Fibroblast of skin of back (primary cell): ENCODE measurements at places on chromosomes 16 and 17.

DNA sequence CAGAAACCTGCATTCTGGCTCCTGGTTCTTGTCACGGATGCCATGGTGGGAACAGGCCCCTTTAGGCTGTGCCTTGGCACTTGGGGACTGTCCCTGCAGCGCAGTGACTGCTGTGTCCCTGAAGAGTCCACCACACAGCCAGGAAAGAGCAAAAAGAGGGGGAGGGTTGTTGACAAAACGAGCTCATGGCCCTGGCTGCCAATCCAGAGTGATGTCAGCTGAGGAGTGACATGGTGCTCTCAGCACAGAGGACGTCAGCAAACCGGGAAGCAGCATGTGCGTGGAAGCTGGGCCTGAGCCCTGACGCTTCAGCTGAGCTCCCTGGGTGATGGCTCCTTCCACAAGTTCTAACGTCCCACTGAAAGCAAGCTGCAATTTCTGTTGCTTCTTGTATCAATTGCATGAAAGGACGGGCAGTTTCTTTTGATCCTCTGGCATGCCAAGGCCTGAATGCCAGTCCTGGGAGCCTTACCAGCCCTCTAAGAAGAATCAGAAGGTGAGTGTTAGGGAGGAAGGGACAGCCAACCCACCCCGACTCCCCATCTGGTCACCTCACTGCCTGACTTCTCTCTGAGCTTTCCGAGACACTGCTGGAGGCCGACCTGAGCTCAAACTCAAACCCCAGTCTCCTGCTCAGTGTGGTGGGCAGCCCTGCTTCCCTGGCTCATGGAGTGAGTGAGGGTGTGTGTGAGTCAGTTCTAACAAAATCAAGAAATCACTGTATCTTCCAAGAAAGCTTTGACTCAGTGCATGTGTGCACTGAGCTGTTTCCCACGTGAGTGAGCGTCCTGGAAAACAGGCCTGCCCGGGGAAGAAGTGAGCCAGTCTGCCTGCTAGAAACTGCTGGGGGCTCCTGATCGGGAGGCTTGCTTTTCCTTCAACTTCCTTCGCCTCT, 14.7 kb upstream of the WNT3 start:
- peak; percentile 51 for DNase-seq

- no peak for DNase-seq
Measured at GRCh38 chr17:31573861-31574260, 182.4 kb downstream of the RAB11FIP4 start.

DNA sequence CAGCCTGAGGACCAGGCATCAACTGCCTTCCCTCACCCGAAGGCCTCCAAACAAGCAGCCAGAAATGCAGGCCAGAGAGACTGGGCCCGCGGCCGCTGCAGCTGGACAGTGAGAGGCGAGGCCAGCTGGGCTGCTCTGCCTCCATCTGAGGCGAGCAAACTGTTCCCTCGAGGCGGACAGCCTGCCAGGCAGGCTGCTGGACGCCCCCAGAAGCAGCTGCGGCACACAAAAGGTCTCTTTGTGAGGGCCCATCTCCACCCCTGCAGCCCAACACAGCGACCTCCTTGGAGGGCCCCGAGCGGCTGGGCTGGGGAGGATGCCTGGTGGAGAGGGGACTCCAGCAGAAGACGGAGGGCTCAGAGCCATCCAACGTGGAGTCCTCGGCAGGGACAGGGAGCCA, 4.7 kb downstream of the CORO7 start:
- no peak for DNase-seq

DNA sequence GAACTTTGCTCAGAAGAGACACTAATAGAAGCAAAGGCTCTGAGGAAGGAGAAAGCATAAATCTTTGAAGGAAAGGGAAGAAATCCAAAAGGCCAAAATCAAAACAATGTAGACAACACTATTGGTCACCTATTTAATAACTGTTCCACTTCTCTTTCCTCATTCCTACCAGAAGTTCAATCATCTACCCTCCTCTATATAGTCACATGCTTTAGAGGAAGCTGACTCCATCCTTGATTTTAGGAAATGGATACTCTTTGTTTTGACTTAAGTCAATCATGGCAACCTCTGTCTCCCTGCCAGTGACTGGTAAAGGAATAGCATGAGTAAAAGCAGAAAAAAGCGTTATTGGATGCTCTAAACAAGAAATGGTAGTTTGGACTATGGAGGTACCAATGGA, 7.3 kb downstream of the BRIP1 start:
- no peak for DNase-seq

DNA sequence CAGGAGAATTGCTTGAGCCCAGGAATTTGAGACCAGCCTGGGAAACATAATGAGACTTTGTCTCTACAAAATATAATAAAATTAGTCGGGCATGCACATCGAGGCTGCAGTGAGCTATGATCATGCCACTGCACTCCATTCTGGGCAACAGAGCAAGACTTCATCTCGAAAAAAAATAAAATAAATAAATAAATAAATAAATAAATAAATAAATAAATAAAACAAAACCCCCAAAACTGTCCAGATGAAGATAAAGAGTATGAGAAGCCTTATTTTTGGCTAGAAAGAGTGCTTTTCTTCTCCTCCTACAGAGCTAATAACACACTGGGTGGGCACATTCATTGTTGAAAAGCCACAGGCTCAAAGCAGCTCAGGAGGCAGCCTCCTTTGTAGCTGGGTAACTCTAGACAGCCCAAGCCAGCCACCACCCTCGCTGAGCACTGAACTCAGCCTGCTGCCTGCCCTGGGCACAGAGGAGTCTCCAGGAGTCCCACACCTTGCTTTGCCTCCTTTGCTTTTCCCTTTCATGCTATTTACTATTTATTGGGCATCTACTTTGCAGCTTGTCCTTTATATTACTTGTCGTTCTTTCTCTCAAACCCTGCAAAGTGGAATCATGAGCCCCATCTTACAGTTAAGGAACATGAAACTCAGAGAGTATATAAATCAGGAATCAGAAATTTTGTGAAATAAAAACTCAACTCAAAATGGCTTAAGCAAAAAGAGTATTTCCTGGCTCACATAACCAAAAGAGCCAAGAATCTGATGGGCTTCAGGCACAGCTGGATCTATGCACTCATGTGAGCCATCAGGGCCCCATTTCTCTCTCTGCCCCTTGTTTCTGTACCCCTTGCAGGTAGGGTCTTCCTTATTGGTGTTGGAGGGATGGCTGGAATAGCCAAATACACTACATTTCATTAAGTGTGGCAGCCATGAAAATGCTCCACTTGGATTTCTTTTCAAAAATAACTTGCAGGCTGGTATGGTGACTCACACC, 18.1 kb upstream of the C16orf87 start:
- no peak for DNase-seq

DNA sequence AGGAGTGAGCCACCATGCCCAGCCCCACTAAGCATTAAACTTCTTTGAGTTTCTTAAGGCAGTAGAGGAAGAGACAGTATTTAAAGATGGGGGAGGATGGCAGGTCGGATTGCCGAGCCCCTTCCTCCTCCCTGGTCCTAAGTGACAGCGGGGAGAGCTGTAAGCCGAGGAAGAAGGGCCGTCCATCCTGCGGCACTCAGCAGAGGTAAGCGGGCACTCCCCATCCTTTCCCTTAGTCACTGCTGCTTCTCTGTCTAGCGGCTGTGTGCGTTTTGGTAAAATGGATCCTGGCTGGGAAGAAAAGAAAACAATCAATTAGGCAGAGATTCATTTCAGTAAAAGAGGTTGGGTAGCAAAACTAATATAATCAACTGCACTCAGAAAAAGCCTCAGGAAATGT, 13.9 kb downstream of the DNAAF1 start:
- no peak for DNase-seq

GRCh38 chr16:30567991-30568638, 3.4 kb downstream of the ZNF688 start:
- no peak for DNase-seq

DNA sequence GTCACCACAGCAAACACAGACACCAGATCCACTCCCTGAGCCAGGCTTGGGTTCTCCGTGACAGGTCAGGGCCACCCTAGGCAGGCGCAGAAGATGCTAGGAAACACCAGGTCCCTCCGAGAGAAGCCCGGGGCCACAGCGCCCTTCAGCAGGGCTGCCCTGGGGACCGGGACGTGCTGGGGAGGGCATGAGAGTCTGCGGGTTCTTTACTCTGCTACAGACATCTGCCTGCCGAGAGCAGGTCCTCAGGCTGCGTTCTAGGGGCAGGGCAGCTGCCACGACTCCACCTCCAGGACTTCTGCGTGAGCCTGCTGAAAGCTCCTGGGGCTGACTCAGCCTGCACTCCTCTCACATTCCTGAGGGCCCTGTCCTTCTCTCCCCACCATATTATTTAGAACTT, 11.4 kb downstream of the MYLK3 start:
- DNase-seq, result no peak

GRCh38 chr16:52621651-52622050, 74.7 kb upstream of the TOX3 start:
- no peak for DNase-seq

DNA sequence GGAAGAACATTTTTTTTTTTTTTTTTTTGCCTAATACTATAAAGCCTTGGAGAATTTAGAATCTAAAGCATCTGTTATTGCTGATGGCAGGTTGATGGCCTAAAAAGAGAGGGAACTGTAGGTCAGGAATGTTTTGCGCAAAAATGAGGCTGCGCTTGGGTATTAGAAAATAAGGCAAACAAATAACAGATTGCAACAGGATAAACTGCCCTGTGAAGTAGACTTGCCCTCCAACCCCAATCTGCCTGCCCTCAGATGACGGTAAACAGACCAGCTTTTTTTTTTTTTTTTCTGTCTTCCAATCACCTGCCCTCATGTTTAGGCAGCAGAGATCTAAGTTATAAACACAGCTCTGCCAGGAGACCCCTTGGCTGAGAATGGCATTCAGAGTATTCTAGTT, 3.8 kb upstream of the DHX8 start:
- no peak for DNase-seq

DNA sequence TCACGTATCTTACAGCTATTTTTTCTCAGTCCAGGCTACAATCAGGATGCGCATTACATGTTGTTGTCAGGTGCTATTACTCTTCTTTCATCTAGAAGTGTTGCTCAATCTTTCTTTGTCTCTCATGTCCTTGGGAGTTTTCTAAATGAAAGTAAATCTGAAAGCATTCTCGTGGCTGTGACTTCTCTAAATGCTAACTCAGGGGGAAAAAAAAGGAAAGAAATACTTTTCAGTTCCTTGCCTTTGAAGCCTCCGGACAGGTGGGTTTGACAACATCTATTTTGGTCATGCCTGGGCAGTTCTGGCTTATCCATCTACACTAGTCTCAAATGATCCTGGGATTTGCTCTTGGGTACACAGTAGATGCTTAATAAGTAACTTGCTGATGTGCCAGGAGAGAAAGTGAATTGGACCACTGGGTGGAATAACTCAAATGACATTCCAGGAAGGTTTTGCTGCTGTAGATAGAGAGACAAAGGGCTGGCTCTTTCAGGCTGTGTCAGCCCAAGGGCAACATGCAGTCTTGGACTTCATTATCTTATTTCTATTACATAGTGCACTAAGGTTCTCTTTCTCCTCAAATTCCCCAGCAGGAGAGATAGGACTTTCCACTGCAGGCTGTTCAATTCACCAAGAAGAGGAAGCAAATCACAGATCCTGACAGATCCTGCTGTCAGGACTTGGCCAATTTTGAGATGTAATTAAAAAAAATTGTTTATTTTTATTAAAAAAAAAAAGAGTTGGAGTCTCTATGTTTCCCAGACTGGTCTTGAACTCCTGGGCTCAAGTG, 63.6 kb upstream of the NFAT5 start:
- DNase-seq, result no peak

DNA sequence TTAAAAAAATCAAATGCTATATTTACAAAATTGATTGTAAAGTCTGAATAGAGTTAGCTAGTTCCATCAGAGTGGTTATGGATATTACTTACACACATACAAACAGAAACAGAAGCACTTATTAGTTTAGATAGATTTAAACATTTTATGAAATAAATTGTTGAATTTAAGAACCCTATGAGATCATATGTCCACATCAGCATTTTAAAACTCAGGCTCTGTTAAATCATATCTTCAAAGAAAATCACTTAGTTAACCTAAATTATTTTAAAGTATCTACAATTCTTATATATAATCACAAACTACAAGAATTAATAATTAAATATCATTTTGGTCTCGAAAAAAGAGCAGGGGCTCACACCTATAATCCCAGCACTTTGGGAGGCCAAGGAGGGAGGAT, 42.5 kb downstream of the HELZ start:
- no peak for DNase-seq

- DNase-seq, result no peak
Measured at GRCh38 chr17:6893382-6894205, 62.1 kb upstream of the TEKT1 start.

- DNase-seq, result no peak
Measured at GRCh38 chr17:13302983-13303382, 285.2 kb upstream of the ELAC2 start.

DNA sequence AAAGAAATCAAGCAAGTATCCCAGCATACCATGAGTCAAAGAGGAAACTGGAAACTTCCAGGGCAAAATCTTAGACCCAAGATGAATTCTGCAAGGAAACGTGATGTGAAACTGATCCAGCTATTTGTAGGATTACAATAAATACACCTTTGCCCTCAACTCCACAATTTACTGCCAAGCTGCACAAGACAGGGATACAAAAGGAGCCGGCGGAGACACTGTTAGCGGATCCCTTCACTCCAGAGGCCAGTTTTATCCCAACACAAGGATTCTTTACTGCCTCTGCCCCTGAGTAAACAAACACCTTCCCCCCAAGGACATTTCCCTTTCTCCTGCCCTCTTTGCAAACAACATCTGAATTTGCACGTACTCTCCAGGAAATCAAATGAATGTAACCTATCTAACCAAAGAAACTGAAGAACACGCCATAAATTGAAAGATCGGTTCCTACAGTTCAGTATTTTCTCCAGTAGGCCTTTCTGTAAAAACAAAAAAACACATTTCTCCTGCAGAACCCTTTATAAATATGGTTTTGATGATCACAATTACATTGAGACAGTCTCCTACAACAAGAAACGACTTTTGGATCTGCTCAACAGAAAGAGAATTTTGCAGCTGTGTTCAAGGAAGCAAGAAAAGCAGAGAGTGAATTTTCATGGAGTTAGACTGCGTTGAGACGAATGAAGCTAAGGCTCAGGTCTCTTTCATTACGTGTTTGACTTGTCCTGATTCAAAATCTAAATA, 1.4 kb upstream of the CBX2 start:
- DNase-seq, result no peak

- peak; percentile 67 for DNase-seq
Measured at GRCh38 chr17:42334677-42335076, 46.4 kb downstream of the STAT5A start.

- peak; percentile 47 for DNase-seq
Measured at GRCh38 chr16:15949210-15950160, at the start of gene ABCC1. ABCC1 (plus strand) TSS chr16:15949616; CDS start chr16:15949752, 136 bp downstream.

- DNase-seq, result no peak
Measured at GRCh38 chr17:1834380-1835149, 4.8 kb downstream of the RPA1 start.

DNA sequence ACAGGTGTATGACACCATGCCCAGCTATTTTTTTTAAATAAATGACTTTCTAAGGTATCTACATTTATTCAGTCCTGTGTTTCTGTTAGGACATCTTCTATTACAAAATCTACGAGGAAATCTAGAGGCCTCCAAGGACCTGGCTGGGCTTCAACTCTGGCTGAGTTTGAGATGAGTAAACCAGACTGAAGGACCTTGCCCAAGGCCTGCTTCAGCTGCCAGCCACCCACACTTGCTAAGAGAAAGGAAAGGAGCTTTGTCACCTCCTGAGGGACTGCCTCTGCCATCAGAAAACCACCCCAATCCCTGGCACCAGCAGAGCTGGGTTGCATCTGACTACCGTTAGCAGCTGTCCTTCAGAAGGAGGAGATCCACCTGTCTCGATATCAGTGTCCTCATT, 1.3 kb upstream of the MYO1D start:
- DNase-seq, result no peak

GRCh38 chr17:16911141-16911937, 60.6 kb downstream of the TNFRSF13B start:
- DNase-seq, result no peak

- no peak for DNase-seq
Measured at GRCh38 chr16:48892893-48893292, 282.9 kb upstream of the N4BP1 start.
